ENCODE measurements at places on chromosomes 11 and 22.

DNA sequence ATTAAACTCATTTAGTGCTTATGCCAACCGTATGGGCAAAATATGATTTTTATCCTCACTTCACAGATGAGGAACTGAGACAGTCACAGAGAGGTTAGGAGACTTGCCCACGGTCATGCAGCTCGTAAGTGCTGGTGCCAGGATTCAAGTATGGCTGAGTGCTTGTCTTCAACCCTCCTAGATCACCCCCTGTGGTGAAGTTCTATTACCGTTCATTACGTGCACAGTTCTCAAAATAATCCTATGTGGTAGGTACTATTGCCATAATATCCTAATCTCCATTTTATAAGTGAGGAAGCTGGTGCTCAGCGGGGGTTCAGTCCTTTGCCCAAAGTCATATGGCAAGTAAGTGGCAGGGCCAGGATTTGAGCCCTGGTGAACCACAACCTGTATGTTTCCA is 1.5 kb downstream of the MIEF1 start:
- DNase-seq, result no peak

DNA sequence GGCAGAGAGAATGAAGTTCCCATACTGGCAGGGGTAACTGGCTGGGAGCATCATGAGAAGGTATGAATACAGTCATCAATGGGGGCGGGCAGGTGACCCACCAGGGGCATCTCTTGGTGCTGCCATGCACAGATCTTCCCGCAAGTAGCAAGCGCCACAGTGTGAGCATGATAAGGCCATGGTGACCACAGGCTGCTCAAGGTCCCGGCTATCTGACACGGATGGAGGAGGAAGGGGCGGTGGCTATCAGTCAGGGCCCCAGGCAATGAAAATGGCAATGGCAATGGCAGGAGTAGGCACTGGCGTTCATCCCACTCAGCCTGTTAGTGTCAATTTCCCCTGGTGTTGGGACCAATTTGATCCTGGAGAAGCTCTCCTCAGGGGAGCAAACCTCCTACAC is 21.6 kb downstream of the ASCL2 start:
- no peak for DNase-seq

DNA sequence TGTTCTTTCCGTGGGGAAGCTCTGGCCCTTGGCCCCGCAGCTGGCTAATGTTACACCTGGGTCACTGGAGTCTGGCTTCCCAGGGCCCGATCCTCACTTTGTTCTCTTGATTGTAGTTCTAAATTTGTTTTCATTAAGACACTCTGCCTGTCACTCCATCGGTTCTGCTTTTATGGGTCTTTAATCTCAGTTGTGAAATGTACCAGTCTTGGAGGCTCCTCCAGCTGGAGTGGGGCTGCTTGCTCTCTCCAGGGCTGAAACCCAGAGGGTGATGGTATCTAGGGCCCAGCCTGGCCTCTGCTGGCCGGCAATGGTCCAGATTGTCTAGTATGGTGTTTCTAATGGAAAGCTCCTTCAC is 352.9 kb downstream of the TENM4 start:
- DNase-seq, result no peak

DNA sequence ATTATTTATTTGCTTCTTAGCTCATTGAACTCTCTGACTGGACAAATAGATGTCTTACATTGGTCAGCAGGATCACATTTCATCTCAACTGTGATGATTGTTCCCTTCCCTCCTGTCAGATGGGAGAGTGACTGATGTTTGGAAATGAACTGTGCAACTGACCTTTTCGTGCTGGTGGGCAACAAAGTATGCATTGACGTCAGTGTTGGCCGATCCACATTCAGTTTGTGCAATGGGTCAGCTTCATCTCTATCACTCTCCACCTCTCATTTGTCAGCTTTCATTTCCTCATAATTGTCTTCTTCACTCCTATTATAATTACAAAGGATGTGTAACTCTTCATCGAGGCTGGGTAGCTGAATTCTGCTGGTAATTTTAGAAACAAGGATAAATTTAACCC is 71.3 kb downstream of the PPP2R1B start:
- no peak for DNase-seq

GRCh38 chr22:22674467-22674866 is 30.1 kb downstream of the GGTLC2 start:
- DNase-seq, result no peak

- DNase-seq, result no peak
Observed at GRCh38 chr11:69797737-69798528, 21.3 kb downstream of the FGF3 start.

- DNase-seq, result no peak
Observed at GRCh38 chr11:119739975-119740374, 11.0 kb upstream of the NECTIN1 start.

GRCh38 chr11:47587723-47588326 is 1.3 kb downstream of the FAM180B start:
- DNase-seq, result no peak

- DNase-seq, result peak; percentile 43
Observed at GRCh38 chr22:46604306-46604690, 15.9 kb upstream of the GRAMD4 start.

DNA sequence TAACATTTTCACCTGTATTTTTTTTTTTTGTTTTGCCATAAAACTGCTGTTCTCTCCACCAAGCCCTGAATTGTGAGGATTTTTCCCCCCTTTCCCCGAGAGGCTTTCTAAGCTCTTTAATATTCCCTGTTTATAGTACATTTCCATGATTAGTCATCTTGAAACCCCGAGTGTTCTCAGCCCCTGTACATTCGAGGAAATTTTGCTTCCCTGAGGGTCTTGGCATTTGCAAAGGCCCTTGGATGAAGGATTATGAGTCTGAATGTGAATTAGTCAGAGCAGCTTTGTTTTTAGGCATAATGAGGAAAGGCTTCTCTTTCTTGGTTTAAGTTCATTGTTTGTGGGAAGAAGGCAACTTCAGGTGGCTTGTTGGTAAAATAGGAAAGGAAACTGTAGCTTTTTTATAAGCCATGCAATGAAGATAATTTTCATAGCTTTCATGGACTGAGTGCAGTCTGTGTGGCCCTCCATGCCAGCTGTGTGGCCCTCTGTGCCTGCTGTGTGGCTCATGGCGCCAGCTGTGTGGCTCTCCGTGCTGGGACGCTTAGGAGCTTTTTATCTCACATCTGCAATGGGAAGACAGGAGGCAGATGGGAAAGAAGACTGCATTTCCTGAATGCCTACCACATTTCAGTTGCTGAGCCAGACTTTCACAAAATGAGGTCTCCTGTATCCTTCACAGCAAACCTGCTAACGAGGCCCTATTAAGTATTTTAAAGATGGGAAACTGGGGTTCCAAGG is 129.0 kb downstream of the TEAD1 start:
- peak; percentile 82 for DNase-seq

DNA sequence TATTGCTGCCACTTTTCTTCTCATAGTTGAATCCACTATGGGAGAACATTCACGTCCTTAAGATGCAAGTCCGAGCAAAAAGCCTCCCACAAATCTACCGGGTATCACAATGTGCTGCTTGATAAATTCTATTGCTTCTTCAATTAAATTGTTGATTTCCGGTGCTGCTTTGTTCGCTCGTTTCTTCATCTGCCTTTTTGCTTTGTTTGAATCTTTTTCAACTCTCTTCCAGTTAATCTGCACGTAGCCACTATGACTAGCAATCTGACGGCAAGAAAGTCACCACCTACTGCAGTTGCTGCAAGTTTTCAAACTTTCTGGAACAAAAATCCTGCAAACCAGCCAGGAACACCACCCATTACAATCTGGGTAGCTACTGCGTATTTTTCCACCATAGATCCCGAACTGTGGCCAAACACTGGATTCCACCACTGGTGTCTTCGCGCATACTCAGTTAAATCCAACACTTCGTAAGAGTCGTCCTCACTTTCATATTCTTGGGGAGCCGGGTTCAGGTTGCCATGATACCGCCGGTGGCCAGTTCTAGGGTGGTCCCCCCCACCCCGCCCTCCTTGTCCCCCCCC is 59.1 kb downstream of the CLMP start:
- no peak for DNase-seq

DNA sequence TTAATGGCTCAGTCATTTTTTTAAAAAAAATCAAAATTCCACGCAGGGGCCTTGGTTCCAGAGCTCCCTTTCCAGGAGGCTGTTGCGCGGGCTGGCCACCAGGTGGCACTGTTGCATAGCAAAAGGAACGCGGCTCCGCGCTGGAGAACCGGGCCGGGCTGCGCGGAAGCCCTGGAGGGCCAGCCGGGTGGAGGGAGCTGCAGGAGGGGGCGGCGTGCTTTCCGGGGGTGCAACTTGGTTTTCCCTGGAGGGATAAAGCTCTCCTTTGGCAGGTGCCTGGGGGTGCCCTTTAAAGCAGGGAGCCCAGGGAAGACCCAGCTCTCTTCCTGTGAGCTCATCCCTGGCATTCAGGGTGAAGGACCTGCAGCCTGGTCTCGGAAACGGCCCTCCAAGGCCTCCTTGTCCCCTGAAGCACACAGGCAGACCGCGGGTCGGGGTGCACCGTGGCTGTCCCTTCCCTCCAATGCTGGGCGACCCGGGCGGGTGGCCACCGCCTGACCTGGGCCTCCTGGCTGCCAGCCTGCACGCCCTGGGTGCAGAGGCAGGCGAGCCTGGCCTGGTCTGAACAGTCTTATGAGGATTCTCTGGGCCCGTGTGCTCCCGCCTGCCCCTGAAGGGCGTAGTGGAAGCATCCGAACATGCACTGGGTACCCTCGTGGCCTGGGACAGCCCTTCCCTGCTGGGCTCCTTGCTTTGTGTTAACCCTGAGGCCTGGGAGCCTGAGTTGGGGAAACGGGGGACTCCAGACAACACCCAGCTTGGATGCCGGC is 23.4 kb downstream of the KRTAP5-5 start:
- DNase-seq, result peak; percentile 57

DNA sequence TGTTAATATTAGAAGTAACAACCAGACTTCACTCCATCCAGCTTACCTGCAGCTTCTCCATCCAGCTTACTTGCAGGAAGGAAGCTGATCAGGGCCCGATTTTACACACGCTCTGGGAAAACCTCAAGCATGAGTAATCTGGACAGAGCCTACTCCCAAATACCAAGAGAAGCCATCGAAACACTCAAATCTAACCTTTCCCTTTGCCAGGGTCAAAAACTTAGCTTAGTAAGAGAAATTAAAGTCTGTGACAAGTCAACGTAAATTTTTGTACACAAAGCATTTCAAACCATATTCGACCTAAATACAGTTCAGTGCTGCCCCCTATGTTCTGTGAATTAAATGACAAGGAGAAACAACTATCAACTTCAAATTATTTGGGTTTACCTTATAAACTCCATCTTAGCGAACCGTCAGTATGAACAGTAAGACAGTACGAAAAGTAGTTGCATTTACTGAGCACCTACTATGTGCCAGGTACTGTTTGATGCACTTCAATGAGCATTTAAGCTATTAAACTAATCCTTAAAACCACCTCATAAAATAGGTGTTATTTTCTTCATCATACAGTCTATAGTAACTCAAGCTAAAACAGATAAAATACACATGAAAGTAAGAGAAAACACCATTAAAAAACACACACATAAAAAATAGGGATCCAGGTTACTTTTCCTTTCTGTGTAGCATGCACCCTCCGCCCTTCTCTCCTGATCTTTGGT is 36.9 kb downstream of the ARFGAP3 start:
- peak; percentile 88 for DNase-seq

DNA sequence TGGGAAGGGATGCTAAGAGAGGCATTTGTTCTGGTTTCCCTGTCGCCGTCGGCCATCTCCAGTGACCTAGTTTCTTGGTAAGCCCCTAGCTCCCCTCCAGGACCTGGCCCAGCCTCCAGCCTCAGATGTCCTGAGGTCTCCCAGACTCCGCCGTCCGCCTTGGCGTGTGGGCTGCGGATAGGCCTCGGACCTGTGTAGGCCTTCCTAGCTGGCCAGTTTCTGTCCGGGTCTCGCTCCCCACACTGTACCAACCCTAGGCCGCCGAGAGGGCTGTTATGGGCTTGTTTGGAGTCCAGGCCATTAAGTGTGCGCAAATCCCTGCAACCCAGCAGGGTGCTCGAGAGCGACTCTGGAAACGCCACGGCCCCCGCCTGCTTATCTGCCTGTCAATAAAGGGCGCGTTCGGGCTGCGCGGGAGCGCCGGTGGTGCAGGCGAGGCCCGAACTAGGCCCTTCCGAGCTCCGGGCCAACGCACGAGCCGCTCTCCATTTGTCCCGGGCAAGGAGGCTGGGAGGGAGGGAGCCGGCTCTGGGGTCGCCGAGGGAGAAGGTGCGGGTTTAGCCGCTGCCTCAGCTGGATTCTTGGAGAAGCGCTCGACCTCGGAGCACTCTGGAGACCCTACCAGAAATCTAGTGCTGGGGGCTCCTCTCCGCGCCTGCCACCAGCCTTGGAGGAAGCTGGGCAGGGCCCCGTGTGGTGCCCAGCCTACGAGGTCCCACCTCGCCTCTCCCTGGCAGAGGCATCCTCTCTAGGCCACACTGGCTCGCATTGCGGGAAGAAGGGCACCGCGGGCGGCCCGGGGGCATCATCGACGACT is 8.7 kb upstream of the PAX6 start:
- DNase-seq, result no peak

DNA sequence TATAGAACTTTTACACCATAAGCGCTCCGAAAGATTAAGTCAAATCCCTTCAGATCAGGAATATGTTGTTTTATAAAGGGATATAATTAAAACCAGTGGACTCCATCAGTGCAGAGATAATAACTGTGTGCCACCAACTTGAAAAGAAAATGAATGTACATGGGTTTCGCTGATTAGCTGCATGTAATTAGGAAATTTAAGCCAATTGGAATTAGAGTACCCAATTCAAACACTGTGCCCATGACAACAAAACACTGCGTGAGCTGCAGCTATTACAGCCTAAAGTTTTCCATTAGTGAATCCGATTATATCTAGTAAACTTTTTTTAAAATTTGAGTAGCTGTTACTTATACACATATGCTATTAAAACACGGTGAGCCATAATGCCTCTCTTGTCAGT is 392.3 kb upstream of the ARHGAP42 start:
- no peak for DNase-seq

- peak; percentile 88 for DNase-seq
Observed at GRCh38 chr22:45934659-45935341, 42.2 kb downstream of the WNT7B start.

GRCh38 chr11:127998421-127998820 is 588.9 kb downstream of the ETS1 start:
- peak; percentile 51 for DNase-seq

- DNase-seq, result peak; percentile 54
Observed at GRCh38 chr11:45857961-45858474, 10.7 kb downstream of the CRY2 start.

GRCh38 chr11:16778876-16779275 is 40.4 kb downstream of the C11orf58 start:
- no peak for DNase-seq

DNA sequence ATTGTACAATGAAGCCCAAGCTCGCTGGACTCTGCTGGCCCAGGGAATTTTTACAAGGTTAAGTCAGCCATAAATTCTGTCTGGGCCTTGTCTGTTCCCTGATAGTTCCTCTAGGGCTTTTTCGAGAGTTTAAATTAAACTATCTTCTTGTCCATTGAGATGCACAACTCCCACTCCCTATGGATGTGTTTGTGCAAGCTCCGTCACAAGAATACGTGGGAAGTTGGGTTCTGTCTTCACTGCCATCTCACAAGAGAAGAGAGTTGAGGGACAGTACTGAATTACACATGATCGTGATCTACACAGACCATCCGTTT is 153.6 kb upstream of the TTC12 start:
- no peak for DNase-seq

- DNase-seq, result peak; percentile 21
Observed at GRCh38 chr11:86954269-86955110, 705 bp downstream of the FZD4 start.

All from EL (cell line).